ENCODE measurements at places on chromosomes 3 and 15.

GRCh38 chr3:63808633-63809032 lies 10.5 kb upstream of the C3orf49 start:
- DNase-seq, result no peak

GRCh38 chr15:87954793-87955192 lies 301.7 kb downstream of the NTRK3 start:
- no peak for DNase-seq

- DNase-seq, result no peak
Measured at GRCh38 chr15:32677238-32677750, 35.8 kb downstream of the SCG5 start.

GRCh38 chr15:95596496-95596895 lies 734.0 kb upstream of the NR2F2 start:
- DNase-seq, result no peak

DNA sequence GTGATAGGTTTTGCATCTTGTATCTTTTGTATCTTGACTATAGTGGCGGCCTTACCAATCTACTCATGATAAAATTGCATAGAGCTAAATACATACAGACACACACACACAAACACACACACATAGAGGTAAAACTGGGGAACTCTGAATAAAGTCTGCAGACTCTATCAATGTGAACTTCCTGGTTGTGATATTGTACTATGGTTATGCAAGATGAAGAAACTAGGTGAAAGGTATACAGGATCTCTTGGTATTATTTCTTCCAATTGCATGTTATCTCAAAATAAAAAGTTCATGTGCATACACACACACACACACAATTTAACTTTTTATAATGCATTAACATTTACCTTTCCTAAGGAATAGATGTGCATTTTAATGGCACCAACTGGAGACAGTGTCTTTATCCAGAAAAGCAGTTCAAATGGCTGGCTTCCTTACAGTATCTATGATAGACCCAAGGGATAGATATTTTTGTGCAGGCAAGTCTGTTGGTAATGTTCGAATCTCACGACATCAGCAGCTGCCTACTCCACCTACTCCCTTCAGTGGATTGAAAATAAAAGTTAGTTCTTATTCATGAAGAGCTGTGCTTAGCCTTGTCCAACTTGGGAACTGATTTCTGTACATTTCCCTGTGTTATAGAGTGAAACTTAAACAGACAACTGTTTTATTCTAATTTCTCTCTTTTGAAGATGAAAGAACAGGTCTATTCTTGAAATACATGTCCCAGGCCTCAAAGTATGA lies 46.9 kb upstream of the SPRED1 start:
- no peak for DNase-seq

DNA sequence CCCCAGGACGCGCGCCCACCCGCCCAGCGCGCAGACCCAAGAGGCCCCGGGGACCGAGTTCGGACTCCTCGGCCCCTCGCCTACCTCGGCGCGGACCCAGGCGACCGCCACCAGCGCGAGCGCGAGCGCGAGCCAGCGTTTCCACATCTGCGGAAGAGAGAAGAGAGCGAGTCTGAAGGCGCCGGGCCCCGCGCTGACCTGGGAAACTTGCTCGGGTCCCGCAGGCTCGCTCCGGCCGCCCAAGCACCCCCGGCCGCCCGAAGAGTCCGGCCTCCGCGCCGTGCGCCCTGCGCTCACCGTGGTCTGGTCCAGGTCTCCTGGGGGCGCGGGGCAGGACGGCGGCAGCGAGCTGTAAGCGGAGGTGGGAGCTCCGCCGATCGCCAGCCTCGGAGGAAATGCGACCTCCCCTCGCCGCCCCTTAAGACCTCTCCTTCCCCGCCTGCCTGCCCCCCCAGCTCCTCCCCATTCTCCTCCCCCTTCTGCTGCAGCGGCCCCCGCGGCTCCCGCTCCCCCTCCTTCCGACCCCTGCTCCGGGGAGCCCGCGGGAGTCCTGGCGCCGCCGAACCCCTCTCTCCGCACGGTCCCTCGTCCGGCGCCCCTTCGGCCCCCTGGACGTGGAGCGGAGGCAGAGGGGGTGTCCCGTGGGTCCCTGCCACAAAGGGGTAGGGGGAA lies at the start of gene FSTL1:
FSTL1 (minus strand) TSS at position 393 of the 672 bp plus-strand sequence; CDS start at position 147, 246 bp downstream.
- DNase-seq, result no peak

GRCh38 chr3:51358981-51359380 lies 26.1 kb upstream of the MANF start:
- DNase-seq, result no peak

DNA sequence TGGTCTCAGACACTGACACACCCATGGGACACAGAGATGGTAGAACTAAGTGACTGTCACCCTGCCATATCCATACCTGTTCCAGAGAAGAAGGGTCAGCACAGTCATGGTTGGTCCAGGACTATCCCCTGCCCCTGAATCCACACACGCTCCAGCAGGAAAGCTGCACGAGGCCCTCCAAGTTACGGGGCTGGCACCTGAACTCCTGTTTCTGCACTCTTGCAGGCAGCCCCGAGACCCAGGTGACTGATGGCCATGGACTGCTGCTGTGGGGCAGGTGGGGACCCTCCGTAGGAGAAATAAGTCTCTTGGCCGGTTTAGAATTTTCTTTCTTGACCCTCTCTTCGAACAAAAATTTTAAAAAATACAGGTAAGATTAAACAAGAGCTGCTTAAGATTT lies 30.6 kb downstream of the CHDH start:
- DNase-seq, result no peak

- DNase-seq, result no peak
Measured at GRCh38 chr15:61092361-61093157, 136.5 kb downstream of the RORA start.

GRCh38 chr15:29811691-29812383 lies 10.4 kb downstream of the TJP1 start:
- no peak for DNase-seq

GRCh38 chr15:57312318-57313133 lies 63.8 kb upstream of the CGNL1 start:
- DNase-seq, result no peak

DNA sequence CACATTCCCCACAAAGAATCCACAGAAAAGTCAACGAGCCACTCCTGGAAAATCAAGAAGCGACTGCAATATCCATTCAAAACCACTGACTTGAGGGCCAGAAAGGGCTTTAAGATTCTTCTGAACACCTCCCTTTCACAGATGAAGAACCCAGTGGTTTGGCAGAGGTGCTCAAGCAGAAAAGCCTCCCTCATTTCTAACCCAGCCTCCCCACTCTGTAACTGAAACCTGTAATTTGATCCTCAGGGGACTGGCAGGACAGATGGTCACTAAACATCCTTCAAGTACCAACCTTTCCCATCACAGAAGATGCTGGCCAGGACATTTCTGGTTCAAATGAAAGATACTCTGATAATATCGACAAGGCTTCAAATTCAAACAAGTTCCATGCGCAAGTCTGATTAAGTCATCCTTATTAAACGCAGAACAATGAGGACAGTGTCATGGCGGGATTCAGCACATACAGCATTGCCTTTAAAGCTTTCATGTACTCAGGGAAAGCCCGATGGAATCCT lies 5.5 kb downstream of the SEMA5B start:
- no peak for DNase-seq

DNA sequence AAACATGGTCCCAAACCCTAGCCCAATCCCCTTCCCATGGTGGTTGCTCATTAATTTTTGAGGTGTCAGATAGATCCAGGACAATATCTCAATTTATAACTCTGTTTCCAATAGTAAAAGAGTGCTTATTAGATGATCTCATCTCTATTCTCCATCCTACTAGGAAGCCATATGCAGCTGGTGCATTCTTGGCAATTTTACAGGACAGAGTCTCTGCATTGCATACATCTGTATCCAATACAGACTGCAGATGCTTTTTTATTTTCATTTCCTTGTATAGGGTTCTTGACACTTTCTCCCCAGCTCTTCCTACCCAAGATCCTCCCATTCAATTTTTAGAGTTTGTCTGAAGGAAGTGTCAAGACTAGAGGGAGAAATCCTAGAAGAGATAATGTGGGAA lies 194.8 kb upstream of the DPH6 start:
- DNase-seq, result no peak

- no peak for DNase-seq
Measured at GRCh38 chr3:14795996-14796395, 22.8 kb upstream of the FGD5 start.

GRCh38 chr15:68372291-68372811 lies 59.6 kb downstream of the ITGA11 start:
- no peak for DNase-seq

- DNase-seq, result no peak
Measured at GRCh38 chr3:194265505-194265892, 85.6 kb downstream of the CPN2 start.

DNA sequence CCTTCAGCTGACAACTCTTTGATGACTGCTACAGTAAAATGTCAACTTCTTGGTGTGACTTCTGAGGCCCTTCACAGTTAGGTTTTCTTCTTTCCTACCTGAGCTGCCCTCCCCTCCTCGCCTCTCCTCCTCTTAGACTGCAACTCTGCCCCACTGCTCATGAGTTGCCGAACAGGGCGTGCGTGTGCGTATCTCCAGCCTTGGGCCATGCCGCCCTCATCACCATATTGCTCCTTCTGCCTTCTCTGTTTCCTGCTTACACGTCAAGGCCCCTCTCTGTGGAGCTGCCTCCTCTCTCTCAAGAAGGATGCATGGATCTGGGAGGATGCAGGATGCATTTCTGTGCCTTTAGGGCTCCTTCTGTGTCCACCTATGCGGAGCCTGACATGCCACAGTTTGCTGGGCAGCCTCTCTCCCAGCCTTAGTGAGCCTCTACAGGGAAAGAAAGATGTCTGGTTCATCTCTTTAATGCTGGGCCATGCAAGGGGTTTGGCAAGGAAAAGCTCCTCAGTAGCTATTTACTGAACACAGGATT lies 205.9 kb downstream of the RPLP1 start:
- no peak for DNase-seq

GRCh38 chr3:195183071-195183776 lies 87.7 kb downstream of the XXYLT1 start:
- DNase-seq, result no peak

- peak; percentile 25 for DNase-seq
Measured at GRCh38 chr15:29090617-29091466, 178.8 kb downstream of the NSMCE3 start.

DNA sequence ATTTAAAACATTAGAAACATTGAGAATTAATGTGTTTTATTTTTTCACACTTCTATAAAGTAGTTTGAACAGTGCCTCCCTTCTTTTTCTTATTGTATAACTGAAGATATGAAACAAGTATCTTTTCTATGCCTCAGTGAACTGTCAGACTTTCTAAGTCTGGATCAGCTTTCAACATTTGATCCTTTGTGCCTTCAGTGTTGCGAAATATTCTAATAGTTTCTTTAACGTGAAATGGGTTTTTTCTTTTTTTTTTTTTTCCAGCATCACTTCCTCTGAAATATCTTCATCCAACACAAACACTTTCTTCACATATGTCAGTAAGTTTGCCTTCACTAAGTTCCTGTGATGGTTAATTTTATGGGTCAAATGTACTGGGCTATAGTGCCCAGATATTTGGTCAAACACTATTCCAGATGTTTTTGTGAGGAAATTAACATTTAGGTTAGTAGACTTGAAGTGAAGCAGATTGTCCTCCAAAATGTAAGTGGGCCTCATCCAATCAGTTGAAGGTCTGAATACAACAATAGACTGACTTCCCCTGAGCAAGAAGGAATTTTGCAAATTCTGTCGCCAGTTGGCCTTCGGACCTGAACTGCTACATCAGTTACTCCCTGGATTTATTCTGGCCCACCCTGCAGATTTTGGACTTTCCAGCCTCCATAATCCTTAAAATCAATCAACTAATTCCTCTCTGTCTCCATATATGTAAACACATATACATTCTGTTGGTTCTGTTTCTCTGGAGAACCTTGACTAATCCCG lies 6.4 kb upstream of the CPOX start:
- no peak for DNase-seq

GRCh38 chr3:182370949-182371348 lies 422.4 kb upstream of the ATP11B start:
- no peak for DNase-seq

DNA sequence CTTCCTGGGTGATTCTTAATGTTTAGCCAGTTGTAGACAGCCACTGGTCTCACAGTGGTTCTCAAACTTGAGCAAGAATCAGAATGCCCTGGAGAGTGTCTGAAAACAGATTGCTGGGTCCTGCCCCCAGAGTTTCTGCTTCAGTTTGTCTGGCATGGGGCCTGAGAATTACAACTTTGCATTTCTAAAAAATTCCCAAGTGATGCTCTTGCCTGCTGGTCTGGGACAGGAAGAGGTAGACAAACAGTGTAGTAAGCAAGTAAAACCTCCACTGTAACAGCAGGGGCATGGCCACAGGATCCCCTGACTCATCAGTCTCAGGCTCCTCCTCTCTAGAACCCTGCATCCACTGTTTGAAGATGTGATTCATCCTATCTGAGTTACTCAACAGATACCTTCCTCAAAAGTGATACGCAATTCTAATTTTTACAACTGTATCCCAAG lies 36.5 kb downstream of the DZIP1L start:
- no peak for DNase-seq

DNA sequence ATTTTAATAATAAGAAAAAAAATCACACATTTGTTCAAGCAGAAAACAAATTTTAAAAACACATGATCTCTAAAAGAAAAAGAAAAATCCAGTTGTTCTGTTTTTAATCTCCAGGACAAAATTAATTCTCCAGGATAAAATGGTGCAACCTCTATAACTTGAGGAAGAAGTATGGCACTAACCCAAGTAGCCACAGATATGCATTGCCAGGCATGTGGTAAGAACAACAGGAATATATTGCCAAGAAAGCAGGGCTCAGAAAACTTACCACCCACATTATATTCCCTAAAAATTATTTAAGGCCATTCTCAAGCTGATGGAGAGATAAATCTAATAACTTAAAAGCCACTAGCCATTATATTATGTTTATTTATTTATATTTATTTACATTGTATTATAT lies 295.7 kb upstream of the TMCO5A start:
- DNase-seq, result no peak

GRCh38 chr3:7787871-7788828 lies 713.5 kb upstream of the LMCD1 start:
- no peak for DNase-seq

GRCh38 chr3:65702202-65702601 lies 336.5 kb downstream of the MAGI1 start:
- DNase-seq, result no peak

DNA sequence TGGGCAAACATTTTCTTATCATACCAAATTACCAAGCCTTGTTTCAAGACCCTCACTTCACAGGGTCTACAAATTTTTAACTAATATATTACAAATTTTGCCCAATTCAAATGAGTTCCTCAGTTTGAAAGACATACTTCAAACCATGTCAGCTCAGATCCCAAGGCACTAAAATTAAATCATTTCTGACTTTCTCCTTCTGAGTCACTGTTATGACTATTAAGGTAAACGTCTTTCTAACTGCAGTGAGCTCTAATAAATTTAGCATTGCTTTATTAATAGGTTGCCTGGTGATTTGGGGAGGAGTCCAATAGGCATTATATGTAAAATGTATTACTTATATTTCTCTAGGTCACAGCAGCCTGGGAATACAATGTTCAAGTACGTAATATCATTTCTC lies 158.2 kb upstream of the ARHGEF26 start:
- no peak for DNase-seq

- DNase-seq, result peak; percentile 46
Measured at GRCh38 chr15:41558400-41559238, at the start of gene TYRO3. TYRO3 (plus strand) TSS chr15:41559212; CDS start chr15:41559258, 46 bp downstream.
